Breast epithelium (tissue), 4 donors: ENCODE measurements at places on chromosomes 2 and 18.

DNA sequence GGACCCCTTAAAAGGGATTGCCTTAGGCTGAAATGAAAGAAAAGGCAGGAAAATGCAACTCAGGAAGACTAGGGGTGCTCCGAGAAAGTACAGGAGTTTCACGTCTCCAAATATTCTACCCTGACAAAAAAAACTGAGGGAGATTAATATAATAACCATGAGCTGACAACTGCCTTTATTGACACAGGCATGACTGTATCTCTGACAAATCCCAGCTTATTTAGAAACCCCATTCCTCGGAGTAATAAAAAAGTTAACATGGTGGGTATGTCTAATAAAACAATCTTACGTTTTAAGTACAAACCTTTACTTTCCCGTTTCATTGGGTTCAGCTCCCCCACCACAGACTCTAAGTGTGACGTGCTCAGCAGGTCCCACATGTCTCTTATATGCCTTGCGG is 7.9 kb upstream of the RBFA start:
- no peak for DNase-seq

- DNase-seq = no peak
These were observed 30.9 kb downstream of the TMEM182 start for GRCh38 chr2:102792568-102793208.

GRCh38 chr18:46680784-46681695 is 24.0 kb upstream of the LOXHD1 start:
- no peak for DNase-seq

GRCh38 chr2:235937087-235937486 is 231.1 kb downstream of the GBX2 start:
- DNase-seq = no peak

GRCh38 chr18:72410399-72410798 is 133.7 kb downstream of the CBLN2 start:
- DNase-seq = no peak

GRCh38 chr18:7982216-7982615 is 415.1 kb downstream of the PTPRM start:
- DNase-seq = no peak

- DNase-seq = no peak
These were observed 89.1 kb downstream of the SCN2A start for GRCh38 chr2:165328272-165328671.

- no peak for DNase-seq
These were observed 15.0 kb upstream of the PGAP1 start for GRCh38 chr2:196941398-196942078.

GRCh38 chr2:95051626-95052025 is 26.1 kb downstream of the MAL start:
- DNase-seq = no peak

- DNase-seq = no peak
These were observed 1.4 kb downstream of the CYRIA start for GRCh38 chr2:16664052-16664731.

GRCh38 chr2:32997705-32998104 is 51.0 kb downstream of the LTBP1 start:
- DNase-seq = no peak

DNA sequence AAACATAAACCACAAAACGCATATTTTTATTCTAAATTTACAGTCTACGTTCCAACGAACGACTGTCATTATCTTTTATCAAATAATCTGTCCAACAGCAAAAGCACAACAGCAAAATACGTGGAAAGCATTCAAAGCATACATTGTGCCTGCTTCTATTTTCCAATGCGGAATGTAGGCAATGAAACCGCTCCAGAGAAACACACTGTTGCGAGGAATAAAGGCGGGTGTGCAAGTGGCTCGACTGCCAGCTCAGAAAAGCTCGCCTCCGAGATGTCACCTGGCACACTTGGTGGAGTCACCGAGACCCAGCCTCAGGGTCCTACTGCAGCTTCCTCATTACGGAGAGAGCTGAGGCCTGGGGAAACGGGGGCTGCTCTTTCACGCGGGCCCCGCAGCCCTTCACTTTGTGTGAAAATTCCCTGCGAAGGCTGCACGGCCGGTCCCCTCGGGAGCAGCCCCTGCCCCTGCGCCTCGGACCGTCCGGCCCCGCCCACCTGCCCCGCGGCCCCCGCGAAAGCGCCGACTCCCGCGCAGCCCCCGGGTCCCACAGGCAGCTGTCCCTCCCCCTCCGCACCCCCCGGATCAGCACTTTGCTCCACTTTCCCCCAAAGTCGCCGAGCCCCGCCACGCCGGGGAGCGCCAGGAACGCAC is 752 bp downstream of the MGAT4A start:
- DNase-seq = peak; percentile 71

DNA sequence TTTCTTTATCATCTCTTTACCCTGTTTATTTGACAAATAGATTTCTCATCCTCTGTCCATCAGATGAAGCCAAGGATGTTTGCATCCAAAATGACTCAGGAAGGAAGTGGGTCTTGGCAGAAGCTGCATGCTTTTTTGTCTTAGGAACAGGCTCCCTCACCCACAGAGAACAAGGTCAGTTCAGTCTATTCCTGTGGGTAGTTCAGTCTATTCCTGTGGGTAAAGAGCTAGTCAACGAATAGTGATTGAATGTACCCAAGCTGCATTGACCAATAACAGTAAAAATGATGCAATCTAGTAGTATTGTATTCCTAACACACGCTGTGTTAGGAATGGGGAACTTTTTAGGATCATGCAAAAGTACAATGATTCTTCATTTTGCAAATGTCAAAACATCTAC is 290.8 kb upstream of the TANK start:
- DNase-seq = no peak

GRCh38 chr2:19116918-19117317 is 241.5 kb downstream of the OSR1 start:
- DNase-seq = no peak

- DNase-seq = no peak
These were observed 457.9 kb downstream of the PIK3C3 start for GRCh38 chr18:42412896-42413295.

DNA sequence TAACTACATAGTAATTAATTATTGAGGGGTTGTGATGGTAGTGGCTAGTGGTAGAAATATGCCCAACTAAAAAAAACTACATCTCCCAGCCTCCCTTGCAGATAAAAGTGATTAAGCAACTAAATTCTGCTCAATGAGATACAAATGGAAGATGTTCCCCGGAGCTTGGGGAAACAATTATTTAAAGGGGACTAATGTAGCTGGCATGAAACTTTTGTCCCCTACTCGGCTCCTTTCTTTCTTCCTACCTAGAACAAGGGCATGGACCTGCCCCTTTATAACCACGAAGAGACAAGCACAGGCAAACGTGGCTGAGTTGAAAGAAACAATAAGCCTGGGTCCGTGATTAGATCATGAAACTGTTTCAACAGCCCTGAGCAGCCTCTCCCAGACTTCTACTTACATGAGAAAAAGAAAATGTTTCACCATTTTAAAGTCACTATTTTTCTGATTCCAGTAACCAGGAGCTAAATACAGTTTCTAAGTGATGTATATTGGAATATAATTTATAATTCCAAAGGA is 236.9 kb downstream of the SCG2 start:
- DNase-seq = no peak

- no peak for DNase-seq
These were observed 762.7 kb upstream of the TMEFF2 start for GRCh38 chr2:192957425-192957824.

DNA sequence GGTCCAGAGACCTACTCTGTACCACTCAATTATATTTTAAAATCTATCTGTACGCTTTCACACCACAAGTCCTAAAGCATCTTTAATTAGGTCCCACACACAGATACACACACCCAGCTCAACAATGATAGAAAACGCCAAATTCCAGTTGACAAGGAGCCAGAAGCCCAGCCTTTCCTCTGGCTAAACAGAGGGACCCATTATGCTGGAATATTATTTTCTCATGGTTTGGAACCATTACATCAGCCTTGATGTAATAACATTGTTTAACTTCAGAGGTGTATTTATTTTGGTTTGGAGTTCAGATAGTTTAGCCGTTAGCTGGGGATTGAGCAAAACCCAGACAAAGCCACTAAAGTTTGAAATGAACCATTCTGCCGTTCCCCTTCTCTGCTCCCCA is 14.0 kb upstream of the INHBB start:
- no peak for DNase-seq

GRCh38 chr2:163802284-163802683 is 66.5 kb upstream of the FIGN start:
- DNase-seq = no peak

DNA sequence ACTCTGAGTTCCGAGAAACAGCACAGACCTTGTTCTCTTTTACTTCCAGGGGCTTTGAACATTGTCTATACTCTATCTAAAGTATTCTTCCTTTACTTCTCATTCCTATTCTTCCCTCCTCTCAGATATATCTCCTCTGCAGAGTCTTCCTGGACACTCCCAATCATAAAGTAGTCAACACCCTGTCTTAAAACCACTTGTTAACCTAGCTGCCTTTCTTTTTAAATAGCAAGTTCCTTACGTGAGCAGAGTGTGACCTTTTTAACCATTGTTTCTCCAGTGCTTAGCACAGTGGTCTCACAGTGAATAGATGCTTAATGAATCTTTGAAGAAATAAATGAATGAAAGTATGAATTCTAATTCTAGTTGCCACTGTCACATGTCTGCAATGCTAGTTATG is 47.4 kb downstream of the PTRHD1 start:
- DNase-seq = no peak

DNA sequence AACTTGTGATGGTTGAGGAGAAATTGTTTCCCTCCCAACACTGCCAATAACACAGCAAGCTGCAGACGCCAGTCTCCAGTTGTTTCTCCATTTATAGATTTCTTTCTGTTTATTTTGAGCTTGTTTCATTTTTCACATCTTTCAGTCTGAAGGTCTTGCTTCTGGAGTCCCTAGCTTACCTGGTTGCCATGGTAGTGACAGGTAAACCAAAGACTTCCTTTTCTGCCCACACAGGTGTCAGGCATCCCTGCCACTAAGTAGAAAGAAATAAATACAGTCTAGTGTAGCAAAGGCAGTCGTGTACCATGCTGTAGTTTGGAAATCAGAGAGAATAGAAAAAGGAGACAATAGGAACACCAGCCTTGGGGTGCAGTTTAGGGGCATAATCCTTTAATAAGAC is 82.8 kb downstream of the MARCHF4 start:
- no peak for DNase-seq

GRCh38 chr2:57443086-57443485 is 603.5 kb upstream of the VRK2 start:
- no peak for DNase-seq

DNA sequence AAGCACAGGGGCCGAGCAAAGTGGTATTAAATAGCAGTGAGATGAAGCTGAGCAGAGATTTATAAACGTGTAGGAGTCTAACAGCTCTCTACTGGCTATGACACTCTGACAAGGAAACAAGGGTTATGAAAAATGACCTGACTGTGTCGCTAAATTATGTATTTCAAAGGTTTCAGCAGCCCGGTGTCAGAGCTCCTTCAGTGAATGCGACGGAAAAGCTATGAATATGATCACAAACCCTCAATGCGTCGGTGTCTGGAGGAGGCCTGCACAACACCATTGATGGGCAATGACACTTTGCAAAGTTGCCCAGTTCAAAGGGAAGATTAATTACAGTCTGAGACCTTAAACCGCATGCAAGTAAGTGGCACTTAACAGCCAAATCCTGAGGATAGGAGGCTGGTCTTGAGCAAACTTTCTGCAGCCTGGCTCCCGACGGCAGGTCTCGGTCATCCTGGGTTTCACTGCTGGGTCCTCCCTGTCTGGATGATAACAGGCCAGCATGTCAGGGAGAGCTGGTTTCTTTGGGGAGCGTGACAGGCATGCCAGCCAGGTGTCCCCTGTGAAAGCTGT is 615.1 kb upstream of the SALL3 start:
- no peak for DNase-seq

- DNase-seq = no peak
These were observed 29.9 kb downstream of the MTCL1 start for GRCh38 chr18:8735274-8735673.

- DNase-seq = no peak
These were observed 26.1 kb downstream of the ITGB1BP1 start for GRCh38 chr2:9397201-9397600.

GRCh38 chr2:134657650-134658250 is 61.0 kb downstream of the TMEM163 start:
- DNase-seq = no peak

DNA sequence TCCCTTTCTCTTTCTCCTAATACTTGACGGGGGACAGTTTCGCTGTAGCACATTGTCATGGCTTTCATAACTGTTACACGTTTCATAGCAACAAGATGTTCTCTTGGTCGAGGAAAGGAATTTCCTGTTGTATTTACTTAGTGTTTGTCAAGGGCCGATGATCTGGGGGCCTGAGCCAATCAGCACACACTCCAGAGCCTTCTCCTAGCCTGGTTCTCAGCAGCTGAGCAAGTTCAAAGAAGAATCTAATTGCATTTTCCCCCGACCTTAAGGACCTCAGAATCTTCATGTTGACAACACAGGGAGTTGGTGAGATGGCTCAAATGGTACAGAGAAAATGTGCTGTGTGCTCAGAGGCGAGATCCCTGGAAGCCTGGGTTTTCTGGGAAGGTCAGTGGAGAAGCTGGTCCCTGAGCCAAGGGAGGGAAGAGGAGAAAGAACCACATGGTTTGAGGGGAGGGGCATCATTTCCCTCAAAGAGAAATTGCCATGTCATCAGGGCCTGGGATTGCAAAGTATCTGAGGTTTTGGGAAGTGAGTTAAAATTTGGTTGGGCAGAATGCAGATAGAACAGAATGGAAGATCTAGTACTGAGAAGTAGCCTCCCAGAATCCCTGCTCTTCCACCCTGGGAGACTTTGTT is 76.9 kb upstream of the AGAP1 start:
- DNase-seq = no peak

- peak; percentile 79 for DNase-seq
These were observed 162.3 kb downstream of the ACKR3 start for GRCh38 chr2:236731767-236732580.

DNA sequence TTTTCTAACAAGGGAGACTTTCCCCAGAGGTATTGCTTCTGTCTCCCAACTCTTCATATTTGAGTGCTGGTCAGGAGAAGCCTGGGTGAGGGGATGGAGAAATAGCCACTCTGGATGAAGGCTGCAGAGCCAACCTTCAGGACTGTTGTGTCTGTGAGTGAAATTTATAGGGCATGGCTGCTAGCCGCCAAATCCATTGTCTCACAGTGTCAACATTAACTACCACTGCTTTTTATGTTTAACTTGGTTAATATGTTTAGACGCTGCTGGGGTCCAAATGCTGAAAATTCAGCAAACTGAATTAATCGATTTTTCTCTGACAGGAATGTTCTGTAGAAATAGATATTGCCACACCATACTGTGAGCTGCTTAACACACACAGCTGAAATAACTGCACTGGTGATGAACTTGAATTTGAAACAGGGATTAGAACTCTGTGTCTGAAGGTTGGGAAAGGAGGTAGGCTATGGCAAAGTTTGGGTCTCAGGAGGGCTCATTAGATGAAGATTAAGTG is 281.0 kb downstream of the DCC start:
- no peak for DNase-seq

- DNase-seq = no peak
These were observed 31.1 kb upstream of the FAM237A start for GRCh38 chr2:206611191-206611590.
